Right atrium auricular region (tissue), 2 donors: ENCODE measurements at places on chromosomes 1 and 21.

GRCh38 chr21:26194326-26194725, 23.8 kb upstream of the APP start:
- no peak for DNase-seq

DNA sequence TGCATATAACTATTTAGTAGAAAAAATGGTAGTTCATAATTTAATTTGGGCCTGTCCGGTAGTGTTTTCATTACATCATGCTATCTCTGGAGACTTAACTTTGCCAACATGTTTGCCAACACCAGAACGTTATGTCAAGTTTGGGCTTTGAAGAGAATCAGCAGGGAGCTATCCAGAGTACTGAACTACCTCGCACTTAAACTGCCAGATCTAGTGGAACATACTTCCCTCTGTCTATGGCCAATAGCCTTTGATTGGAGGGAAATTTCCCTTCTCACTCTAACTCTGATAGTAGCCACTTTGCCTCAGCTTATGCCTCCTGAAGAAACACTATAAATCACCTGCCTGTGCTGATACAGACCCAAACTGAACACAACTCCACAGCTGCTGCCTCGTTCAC, 10.0 kb downstream of the LRRC53 start:
- no peak for DNase-seq

- DNase-seq = peak; percentile 32
Observed at GRCh38 chr1:29625084-29625420, 388.7 kb downstream of the PTPRU start.

DNA sequence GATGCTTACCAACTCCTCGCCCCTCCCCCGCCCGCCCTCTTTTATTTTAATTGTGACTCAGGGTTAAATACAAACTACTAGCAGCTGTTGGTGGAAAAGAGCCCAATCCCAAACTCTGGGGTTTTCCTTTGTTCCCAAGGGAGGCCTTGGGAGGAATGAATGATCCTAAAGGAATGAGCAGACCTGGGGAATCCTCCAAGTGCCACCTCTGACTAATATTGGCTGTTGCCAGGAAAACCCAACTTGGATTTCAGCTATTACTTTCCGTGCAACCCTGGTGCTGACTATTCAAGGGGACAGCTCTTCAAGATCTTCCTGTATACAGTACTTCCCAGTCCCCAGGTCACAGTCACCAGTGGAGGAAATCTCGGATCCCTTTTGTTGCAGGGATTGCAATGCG, 1.3 kb upstream of the S100A10 start:
- DNase-seq = peak; percentile 77

- DNase-seq = no peak
Observed at GRCh38 chr1:224749916-224750315, 133.8 kb downstream of the CNIH3 start.

DNA sequence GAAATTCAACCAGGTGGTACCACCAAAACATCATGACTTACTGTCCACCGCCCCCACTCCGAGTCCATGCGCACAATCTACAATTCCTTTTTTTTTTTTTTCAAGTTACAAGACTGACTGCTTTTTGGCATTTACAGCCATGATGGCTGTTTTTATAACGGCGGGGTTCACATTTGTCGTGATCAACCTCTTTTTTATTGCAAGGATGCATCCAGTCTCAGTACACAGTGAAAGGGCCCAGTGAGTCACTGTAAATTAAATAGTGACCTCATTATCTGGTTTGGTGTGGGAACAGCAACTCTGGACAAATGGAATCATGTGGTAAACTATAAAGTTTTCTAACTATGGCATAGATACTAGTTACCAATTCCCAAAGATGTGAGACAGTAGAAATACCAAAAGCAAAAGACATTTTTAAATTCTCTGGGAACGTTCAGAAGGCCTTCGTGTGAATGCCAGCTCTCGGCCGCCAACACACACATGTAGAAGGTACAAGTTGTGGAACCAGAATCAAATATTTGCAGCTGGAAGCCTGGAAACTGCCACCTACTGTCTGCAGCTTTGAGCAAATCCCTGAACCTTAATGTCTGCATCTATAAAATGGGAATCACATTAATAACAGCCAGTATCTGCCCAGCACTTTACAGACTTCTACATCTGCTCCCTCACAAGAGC, 4.9 kb downstream of the GLIS1 start:
- no peak for DNase-seq

DNA sequence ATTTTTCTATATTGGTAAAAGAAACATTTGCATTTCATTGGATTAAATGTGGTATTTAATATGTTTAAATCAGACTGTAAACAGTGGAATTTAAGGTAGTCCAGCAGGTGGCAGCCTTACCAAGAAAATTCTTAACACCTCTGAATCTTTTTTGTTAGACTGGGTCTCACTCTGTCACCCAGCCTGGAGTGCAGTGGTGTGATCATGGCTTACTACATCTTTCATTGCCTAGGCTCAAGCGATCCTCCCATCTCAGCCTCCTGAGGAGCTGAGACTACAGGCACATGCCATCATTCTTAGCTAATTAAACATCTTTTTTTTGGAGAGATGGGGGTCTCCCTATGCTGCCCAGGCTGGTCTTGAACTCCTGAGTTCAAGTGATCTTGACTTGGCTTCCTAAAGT, 98.8 kb downstream of the RABGAP1L start:
- no peak for DNase-seq

DNA sequence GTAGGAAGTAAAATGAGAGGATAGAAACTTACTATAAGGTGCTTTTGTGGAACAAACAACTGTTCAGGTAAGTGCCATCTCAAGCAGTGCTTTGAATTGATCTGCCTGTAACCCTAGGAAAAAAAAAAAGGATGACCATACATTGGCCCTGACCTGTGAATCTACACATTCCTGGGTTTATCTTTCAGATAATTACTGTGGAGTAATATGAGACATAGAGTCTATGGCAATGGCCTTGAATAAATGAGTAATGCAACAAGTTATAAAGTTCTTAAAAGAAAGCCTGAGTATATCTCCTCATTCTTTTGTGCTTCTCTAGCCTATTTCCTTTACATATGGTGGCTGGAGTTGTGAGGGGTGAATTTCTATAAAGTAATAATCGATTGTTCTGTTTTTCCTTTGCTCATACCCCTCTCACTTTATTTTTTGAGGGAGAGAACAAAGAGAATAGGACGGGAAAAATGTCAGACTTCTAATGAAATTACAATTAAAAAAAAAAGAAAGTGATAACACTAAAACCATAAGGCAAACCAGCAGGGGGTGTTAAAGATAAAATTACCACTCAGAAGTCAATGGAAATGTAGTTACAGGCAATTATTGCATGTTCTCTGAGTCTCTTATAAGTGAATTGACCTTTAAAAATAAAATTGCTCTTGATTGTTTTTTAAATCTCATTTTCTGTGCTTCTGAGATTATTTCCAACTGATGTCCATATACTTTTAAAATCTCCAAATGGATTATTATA, 12.4 kb upstream of the ATP1A1 start:
- DNase-seq = no peak

DNA sequence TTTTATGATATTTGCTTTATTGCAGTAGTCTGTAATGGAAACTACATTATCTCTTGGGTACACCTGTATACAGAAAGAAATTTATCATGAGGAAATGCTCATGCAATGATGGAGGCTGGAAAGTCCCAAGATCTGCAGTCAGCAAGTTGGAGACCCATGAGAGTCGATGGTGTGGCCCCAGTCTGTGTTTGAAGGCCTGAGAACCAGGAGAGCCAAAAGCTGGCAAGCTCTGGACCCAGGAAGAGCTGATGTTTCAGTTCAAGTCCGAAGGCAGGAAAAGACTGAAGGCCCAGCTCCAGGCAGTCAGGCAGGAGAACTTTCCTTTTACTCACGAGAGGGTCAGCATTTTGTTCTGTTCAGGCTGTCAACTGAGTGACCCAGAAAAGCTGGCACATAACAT, 42.2 kb downstream of the B3GALT5 start:
- no peak for DNase-seq

DNA sequence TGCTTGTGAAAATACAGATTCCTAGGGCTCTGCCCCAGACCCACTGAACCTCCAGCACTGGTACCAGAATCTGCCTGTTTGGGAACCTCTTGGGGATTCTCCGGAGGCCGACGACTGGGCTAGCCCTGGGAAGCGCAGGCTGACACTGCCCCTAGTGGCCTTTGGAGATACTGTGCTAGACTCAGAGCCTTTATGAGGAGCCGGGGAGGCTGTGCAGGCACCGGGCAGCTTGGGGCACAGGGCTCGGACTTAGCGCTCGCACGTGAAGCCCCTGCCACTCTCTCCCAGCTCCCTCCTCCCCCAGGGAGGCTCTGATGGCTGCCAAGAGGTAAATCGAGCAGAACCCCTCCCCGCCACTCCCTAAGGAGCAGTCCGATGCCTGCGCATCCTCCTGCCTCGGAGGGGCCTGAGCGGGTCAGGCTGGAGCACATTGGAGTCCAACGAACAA, 144.6 kb upstream of the TNR start:
- peak; percentile 64 for DNase-seq

DNA sequence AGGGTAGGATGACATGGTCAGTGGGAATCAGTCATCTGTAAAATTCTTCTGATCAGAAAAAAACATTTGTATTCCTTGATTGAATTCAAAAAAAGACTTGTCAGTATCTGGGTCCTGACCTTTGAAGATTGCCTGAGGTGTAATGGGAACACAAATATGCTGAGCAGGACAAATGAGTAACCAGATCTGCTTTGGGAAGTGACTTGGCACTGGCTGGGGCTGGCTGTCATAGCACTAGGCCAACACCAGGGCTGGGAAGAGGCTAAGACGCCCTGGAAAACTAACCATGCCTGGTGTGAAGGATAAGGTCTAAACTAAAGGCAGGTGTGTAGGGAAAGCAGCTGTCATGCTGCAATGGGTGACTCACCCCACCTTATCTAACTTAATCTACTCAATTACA, 452.9 kb upstream of the BEND5 start:
- no peak for DNase-seq

- no peak for DNase-seq
Observed at GRCh38 chr1:232421143-232421796, 208.7 kb downstream of the SIPA1L2 start.

- DNase-seq = no peak
Observed at GRCh38 chr1:34406377-34406776, 229.7 kb downstream of the C1orf94 start.

- no peak for DNase-seq
Observed at GRCh38 chr1:28163496-28164161, 12.9 kb downstream of the PTAFR start.

- no peak for DNase-seq
Observed at GRCh38 chr1:116988248-116988647, 13.3 kb upstream of the CD101 start.

GRCh38 chr1:6434186-6434585, 9.6 kb downstream of the ESPN start:
- no peak for DNase-seq

GRCh38 chr1:10171105-10171767, 39.1 kb upstream of the KIF1B start:
- DNase-seq = no peak

- no peak for DNase-seq
Observed at GRCh38 chr21:17967319-17967718, 148.2 kb upstream of the C21orf91 start.

DNA sequence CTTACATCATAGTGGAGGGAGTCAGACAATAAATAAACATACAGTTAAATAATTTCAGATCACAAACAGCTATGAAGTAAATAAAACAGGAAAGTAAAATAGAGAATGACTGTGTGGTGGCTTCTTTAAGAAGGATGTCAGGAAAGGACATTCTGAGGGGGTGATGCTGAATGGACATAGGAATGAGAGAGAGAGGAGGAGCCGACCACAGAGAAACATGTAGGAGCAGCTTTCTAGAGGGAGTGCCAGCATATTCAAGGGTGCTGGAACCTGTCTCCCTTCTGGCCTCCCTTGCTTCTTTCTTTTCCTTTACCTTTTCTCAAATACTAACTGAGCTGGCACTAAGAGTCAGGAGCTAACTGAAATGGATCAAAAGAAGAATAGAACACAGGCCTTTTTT, 20.5 kb upstream of the BCL10 start:
- no peak for DNase-seq

DNA sequence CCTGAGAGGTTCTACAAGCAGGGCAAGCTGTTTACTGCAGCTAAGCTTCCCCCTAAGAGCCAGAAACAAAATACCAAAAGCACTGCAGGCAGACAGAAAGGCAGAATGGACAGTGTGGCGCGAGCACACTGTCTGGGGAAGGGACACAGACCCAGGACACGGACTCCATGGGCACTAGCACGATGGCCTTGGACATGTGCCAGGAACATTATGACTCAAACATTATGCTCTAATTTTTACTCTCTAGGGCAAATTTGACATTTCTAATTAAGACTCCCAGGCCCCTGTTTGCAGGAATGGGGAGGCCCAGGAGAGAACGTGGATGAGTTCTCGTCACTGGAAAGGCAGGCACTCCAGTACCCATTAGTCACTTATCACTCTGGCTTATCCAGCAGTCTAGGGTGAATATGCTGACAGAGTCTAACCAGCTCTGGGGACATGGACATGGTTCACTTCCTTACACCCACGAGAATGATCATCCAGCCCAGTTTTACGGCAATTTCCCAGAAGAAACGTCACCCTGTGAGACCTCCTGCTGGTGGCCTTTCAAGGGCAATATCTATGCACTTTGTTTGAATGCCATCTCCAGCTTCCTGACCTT, 45.1 kb downstream of the CAPN8 start:
- DNase-seq = no peak

DNA sequence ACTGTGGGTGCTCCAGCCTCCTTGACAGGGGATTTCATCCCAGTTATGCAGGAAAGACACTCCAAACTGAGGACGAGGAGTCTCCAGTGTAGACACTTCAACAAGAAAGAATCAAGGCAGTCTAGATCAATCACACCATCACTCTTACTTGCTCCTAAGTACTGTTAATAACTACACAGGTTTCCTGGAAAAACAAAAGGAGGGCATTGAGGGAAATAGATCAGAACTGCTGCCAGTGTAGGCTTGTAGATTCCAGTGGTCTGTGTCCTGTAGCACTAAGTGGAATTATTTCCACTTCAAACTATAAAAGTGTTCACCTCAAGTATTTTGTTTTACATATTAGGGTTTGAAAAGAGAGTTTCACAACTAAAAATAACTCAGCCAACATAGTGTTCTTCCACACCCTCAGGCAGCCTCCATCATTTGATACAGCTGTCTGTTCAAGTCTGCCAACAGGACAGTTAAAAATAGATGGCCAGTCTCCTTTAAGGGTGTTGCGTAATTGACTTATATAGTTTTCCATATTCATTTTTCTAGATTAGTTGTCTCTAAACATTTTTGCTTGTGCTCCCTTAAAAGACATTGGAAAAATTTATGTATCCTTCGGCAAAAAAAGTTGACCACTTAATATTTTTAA, 32.0 kb upstream of the AGL start:
- no peak for DNase-seq
